ENCODE measurements at places on chromosomes 1 and 21.

DNA sequence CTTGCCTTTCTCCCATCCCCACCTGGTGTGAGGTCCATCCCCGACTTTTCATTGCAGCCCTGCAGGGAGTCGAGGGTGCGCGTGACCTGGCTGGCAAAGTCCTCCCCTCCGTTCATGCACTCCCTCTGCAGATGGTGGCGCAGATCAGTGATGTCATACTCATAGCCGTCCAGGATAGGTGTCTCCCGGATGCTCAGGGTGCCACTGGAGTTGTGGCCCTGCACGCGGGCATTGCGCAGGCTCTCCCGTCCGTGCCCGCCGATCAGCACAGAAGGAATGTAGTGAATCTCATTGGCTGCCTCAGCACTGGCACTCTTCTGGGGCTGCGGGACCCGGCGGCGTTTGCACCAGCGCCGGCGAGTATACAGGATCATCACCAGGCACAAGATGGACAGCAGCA is 132.1 kb downstream of the ASTN1 start:
- no peak for DNase-seq

- DNase-seq = no peak
These were observed 54.1 kb downstream of the LDLRAD2 start for GRCh38 chr1:21865943-21866706.

DNA sequence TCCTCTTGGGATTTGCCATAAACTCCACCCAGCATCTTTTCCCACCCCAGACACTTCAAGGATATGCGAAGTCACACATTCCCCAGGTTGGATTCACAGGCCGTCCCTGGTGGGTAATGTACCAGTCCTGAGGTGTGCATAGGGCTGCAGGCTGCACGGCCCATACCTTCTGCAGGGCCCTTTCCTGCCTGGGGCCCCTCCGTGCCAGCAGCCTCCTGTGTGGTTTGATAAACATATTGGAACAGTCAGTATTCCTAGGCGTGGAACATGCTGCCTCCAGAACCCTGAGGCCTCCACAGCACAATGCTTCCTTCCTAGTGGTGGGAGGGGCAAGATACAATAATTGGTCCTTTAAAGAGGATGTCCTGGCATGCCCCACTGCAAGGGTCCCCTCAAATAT is 26.6 kb downstream of the IL10RB start:
- DNase-seq = no peak

DNA sequence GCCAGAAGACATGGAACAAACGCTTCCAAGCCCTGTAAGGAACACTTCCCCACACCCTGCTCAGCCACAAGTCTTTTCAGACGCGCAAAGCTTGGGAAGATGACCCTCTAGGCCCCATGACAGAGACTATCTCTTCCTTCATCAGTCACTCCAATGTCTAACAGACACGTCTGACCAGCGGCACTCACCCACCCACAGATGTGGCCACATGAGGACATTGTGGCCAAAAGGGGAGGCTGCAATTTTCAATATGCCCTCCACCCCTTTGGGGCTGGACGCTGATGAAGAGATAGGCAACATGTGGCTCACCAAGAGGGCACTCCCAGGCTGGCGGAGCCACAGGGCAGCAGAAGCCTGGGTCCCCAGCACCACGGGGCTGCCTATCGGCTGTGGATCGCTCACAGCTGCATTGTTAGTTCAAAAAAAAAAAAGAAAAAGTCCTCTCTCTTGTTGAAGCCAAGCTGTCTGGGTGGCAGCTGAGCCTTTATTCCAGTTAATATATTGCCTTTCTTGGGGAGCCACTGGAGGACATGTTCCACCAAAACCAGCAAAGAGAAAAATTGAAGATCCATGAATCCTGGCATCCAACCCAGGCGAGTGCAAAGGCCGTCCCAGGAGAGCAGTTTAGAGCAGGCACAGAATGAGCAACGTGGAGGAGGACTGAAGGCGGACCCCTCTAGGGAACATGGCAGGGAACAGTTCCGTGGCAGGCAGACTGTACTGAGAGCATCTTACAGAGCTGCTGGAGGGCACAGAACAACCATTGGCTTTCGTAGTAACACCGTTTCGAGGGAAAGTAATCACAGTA is 52.7 kb upstream of the GPR153 start:
- no peak for DNase-seq

GRCh38 chr1:8162168-8162567 is 136.1 kb upstream of the ERRFI1 start:
- DNase-seq = no peak

GRCh38 chr1:14080653-14081052 is 380.7 kb downstream of the PRDM2 start:
- no peak for DNase-seq

DNA sequence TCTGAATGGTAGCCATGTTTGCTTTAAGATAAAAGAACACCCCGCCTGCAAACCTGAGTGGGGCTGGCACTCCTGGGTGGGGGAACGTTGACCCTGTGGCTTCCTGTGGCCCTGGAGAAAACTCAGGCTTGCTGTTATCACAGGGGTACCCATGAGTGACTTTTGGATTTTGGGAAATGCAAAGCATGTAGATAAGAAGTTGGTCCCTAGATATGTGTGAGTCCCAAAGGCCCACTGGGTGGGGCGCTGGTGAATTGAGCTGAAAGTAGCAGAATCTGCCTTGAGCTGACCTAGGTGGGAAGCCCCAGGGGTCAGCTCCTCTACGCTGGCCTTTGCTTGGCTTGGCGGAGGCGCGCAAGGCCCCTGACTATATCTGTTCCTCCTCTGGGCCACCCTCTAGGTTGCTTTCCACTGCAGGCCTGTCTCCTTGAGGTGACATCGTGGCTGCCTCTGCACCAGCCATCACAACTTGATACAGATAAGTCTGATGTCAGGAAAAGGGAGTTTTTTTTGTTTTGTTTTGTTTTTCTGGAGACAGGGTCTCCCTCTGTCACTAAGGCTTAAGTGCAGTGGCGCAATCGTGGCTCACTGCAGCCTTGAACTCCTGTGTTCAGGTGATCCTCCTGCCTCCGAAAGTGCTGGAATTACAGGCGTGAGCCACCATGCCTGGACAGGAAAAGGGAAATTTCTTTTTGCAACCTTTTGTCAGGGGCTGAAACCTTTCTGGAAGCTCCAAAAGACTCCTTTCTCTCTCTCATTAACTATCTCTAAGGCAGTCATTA is 72.2 kb downstream of the AGPAT3 start:
- no peak for DNase-seq

DNA sequence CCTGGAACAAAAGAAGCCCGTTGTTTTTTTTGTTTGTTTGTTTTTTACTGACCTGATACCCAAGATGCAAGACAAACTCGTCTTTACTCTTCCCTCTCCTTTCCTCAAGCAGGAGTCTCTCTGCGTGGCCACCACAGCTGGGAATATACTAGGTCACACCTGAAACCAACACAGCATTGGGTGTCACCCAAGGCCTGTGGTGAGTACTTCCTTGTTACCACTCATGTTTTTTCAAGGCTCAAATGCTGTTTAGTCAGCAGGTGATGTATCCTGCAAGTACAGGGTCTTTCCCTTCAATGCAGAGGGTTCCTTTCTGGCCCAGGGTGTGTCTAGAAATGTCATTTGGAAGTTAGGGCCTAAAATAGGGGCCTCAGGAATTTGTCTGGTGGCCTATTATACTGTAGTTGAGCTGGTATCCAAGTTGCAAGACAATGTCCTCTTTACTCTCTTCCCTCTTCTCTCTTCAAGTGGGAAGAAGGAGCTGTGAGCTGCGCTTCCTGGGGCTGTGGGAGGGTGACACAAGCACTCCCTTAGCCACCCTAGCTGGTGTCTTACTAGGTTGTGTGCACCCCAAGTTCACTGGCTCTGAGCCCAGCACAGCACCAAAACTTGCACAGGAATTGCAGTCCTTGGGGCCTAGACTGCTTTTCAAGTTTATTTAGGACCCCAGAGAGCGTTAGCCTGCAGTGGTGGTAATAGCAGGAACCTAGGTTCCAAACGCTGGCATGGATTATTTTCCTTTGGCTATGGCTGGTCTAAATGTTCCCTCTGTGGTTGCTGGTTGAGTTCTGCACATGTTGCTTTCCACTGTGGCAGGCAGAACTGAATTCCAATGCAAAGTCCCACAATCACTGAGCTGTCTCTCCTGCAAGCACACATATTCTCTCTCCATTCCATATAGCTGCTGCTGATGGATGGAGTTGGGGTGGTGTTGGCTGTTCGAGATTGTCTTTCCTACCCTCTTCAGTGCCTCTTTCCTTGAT is 91.4 kb upstream of the LYPLAL1 start:
- DNase-seq = no peak

DNA sequence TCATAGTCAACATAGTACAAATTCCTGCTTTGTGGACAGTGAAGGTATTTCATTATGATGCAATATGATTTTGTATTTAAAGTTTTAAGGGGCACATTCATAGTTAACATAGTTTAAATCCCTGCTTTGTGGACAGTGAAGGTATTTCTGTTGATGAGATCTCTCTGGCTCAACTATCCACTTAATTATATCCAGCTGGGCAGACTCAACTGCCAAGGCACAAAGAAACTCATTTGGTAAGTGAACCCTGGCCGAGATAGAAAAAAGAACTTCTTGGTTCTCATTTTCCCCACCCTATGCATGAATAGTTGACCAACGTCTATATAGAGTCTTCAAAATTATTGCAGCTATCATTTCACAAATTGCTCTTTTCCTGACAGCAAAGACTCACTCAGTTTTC is 1194.6 kb downstream of the NCAM2 start:
- DNase-seq = no peak

GRCh38 chr1:26417111-26417759 is 6.6 kb downstream of the LIN28A start:
- peak; percentile 55 for DNase-seq

DNA sequence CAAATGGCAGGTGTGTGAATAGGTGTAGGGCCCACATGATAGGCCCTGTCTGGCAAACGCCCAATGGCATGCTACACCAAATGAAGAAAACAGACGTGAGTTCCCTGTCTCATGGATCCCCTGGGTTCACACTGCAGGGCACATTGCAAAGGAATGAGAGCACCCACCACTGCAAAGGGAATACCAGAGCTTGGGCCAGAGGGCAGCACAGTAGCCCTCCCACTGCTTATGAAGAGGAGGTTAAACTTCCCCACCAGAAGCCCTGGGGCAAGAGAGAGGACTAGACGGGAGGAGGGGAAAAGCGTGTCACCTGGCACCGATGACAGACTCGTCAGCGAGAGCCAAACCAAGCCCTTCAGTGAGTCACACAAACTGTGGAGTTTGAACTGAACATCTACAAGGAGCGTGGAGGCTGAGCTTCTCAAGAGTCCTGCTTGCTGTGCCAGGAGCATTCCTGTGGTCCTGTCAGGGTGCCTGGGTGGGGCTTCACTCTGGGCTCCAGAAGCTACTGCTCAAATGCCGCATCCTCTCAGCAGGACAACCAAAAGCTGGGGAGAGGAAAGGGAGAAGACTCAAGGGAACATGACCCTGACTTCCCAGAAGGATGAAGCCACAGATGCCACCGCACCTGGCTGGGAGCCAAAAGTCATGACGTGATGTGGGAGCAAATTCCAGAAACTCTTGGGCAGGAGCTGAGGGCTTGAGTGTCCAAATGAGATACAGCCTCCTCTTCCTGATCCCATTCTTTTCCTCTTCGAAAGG is 61.1 kb downstream of the TOMM20 start:
- DNase-seq = peak; percentile 99

DNA sequence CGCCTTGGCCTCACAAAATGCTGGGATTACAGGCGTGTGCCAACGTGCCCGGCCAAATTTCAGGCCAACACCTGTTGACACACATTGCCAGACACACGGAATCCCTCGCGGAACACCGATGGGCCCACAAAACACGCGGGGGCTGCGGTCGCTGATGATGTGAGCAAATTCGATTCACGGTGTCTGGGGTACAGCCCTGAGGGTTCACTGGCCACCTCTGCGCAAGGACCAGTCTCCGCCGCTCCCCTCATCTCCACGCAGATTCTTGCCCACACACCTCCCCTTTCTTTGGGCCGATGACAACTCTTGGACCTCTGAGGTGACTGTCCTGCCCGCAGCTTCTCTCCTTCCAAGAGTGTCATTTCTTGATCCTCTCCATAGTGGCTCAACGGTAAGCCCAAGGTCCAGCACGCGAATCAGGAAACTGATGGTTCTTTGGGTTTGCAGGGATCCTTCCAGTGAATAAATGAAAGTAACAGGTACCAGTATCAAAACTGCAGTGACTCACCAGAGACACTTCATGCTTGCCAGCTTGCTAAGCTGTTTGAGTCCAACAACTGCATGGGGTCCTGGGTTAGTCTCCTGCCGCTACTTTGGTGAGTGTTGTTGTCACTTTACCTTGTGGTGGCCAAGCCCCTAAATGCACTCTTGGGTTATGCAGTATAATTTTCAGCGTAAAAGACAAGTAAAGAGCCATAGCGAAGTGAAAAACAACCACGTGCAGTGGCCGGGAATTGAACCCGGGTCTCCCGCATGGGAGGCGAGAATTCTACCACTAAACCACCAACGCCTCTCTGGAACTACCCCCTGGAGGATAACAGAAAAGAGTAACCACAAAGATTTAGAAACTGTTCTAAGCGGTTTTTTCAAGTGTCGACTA is 11.0 kb upstream of the RNU1-3 start:
- DNase-seq = peak; percentile 73

DNA sequence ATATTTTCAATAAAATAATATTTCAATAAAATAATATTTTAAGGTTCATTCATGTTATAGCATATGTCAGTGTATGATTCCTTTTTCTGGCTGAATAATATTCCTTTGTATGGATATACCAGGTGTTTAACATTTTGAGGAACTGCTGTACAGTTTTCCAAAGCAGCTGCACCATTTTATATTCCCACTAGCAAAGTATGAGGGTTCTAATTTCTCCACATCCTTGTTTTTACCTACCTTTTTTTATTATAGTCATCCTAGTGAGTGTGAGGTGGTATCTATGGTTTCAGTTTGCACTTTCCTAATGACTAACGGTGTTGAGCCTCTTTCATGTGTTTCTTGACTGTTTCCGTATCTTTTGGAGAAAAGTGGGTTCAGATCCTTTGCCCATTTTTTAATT is 5.2 kb downstream of the DEGS1 start:
- DNase-seq = no peak

DNA sequence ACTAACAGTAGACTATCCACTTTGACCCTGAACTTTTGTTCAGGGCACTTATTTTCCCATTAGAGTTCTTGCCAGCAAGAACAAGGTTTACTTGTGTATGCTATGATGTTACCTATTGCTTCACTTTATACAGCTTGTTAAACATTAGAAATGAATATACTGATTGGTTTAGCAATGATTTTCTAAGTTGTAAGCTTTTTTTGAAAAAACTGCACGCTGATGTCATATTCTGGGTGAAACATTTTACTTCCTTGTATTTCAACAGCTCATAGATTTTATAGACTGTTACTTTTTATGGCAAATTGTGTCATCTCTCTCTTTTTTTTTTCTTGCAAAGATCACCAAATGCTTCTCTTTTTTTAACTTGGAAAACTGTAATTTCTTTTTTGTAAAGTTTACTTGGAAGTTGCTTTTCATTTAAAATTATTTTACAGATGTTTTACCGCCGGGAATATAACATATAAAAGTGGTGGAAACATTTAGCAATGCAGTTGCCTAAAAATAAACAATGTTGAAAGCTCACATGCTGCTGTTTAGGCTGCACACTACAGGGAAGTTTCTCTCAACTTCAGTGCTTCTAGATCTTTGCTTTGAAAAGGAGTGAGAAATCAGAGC is 215.3 kb upstream of the NFIA start:
- no peak for DNase-seq

DNA sequence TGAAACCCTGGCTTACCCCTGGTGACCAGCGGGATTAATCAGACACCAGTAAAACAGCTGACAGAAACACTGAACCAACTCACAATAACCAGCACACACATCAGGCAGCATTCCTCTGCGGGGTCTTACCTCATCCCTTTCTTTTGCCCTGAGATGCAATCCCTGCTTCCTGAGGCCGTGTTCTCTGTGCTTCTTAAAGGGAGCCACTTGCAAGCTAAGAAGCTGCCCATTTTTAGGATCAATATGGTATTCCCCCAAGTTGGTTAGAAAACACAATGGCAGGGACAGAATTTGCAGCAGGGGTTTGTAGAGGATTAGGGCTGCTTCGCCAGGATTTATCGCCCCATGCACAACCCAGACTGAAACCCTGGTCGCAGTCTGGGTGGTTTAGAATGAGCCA is 74.7 kb upstream of the OLIG2 start:
- DNase-seq = no peak
